ENCODE measurements at places on chromosomes 16 and 17.

DNA sequence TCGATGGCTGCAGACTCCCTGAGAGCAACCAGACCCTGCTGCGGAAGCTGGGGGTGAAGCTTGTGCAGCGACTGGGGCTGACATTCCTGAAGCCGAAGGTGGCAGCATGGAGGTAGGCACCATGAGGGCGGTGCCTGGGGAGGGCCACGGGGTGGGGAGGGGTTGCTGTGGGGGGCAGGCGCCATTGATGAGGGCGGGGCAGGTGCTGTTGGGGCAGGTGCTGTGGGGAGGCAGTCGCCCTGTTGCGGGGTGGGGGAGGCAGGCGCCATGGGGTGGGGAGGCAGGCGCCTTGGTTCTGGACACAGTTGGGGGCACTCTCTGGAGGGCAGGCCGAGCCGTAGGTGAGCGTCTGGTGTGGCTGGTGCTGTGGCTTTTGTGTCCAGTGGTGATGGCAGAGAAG is 38.9 kb downstream of the ZNF750 start:
- DNase-seq = no peak

- DNase-seq = no peak
Observed at GRCh38 chr17:55411463-55411855, 10.2 kb downstream of the MMD start.

DNA sequence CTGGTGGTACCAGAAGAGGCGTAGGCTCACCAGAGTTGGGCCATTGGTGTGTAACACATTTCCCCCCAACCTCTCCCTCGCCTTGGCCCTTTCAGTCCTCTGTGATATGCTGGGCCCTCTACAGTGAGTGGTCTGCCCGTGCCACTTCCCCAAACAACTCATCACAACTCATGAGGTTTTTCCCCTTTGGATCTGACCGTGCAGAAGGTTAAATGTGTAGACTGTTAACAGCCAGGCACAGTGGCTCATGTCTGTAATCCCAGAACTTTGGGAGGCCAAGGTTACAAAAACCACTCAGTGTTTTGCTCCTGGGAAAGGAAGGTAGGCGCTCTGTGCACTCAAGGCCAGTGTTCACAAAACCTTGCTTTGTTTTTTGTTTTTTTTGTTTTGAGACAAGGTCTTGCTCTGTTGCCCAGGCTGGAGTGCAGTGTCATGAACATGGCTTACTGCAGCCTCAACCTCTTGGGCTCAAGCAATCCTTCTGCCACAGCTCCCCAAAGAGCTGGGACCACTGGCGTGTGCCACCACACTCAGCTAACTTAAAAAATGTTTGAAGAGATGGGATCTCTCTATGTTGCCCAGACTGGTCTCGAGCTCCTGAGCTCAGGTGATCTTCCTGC is 11.3 kb upstream of the CYB5B start:
- no peak for DNase-seq

DNA sequence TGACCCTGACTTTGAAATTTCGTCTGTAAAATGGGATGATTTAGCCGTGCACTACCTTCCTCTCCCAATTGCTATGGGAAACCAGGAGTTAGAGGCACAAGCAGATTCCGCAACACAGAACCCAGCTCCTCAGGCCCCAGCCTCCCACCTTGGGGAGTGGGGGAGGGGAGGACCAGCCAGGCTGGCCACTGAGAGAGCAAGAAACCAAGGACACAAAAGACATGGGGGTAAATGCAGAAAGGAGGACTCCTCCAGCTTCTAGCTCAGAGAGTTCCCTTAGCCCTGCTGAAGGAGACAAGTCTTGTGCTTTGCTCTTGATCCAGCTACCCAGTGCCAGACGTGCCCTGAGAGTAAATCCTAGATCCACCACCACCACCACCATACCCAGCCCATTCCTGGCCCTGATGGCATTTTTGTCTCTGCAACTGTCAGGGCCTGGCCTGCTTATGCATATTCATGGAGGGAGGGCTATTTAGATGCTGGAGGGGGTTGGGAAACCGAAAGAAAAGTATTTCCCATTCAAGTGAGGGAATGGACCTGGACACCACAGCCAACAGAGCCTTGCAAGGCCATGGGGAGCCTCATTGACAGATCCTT is 25.9 kb downstream of the PITPNM3 start:
- DNase-seq = no peak

DNA sequence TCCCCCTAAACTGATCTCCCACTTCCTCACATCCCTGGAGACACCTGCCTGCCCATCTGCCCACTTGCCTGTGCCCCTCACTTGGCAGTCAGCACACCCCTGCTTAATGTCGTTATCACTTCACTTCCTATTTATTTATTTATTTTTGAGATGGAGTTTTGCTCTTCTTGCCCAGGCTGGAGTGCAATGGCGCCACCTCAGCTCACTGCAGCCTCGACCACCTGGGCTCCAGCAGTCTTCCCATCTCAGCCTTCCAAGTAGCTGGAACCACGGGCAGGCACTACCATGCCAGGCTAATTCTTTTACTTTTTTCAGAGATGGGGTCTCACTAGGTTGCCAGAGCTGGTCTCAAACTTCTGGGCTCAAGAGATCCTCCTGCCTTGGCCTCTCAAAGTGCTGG is 23.5 kb upstream of the PHOSPHO1 start:
- no peak for DNase-seq

GRCh38 chr16:72226136-72226535 is 54.2 kb upstream of the PMFBP1 start:
- DNase-seq = no peak

GRCh38 chr17:48478224-48479013 is 48.4 kb upstream of the SKAP1 start:
- peak; percentile 41 for DNase-seq

DNA sequence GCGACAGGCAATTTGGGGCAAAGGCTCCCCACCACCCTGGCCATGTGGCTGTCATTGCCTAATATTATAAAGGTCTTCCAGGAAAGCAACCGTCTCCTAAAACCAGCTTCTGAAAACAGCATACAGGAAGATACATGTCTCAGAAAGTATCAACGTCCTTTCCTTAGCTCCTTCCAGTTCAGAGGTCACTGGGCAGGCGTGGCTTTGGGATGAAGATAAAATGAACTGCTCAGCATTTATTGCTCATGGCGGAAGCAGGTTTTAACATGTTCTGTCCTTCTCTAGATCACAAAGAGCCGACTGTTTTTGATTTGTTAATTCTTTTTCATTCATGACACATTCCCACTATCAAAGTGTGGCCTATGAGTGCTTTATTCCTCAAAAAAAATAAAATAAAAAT is 8.0 kb downstream of the CFAP20 start:
- DNase-seq = no peak

GRCh38 chr17:27743281-27743885 is 56.9 kb downstream of the NOS2 start:
- DNase-seq = no peak

- no peak for DNase-seq
Observed at GRCh38 chr17:74892013-74892841, 1.2 kb downstream of the FADS6 start.

DNA sequence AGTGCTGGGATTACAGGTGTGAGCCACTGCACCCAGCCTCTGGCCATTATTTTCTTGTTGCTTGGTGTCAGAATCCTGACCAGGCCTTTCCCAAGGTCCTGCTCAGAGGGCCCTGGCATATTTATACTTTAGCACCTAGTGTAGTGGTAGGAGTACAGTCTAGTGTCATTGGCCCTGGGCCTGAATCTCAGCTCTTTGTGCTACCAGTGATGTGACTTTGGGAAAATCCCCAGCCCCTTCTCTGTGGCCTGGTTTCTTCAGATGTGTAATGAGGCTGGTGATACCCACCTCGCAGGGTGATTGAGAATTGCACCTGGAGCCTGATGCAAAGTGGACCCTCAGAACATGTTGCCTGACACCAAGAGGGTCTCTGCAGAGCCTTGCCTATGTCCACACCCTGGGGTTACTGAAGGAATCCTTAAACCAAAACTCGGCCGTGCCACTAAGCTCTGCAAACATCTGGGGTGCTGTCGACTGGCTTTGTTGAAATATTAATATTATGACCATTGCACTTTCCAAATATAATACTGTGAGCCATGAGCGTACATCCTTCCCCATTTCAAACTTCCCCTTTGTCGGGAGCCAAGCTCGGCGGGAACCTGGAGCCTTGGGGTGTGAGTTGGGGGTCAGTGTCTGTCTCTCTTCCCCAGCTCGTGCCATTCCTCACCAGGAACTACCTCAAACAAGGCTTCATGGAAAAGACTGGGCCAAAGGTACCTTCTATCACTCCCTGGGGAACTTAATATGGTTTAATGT is 18.0 kb upstream of the RNF135 start:
- peak; percentile 58 for DNase-seq

Measured in germinal center (tissue), 1 donor.